NCI-H1930 (cell line): ENCODE measurements at places on chromosomes 12 and 14.

- DNase-seq, result no peak
These were observed 202.7 kb downstream of the FBXL14 start for GRCh38 chr12:1391722-1392121.

- DNase-seq, result no peak
These were observed 10.9 kb downstream of the HDAC7 start for GRCh38 chr12:47808574-47809365.

DNA sequence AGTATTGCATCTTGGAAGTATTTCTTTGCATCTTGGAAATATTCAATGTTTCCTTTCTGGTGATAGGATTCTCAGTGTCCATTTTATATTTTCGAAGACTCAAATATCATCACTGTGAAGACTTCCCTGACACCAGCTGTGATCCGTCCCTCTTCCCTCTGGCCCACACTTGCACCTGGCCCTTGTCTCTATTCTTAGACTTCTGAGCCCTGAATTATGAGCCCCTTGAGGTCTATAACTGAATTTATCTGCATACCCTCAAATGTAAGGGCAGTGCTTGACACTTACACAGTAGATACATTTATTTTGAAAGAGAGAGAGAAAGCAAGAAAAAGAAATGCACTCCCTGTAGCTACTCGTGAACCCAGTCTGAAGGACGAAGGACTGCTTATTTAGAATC, 376.7 kb downstream of the ZFP36L1 start:
- DNase-seq, result no peak

GRCh38 chr12:121576851-121577391, 3.9 kb downstream of the KDM2B start:
- no peak for DNase-seq

- no peak for DNase-seq
These were observed 19.3 kb downstream of the SLC6A13 start for GRCh38 chr12:243381-243780.

DNA sequence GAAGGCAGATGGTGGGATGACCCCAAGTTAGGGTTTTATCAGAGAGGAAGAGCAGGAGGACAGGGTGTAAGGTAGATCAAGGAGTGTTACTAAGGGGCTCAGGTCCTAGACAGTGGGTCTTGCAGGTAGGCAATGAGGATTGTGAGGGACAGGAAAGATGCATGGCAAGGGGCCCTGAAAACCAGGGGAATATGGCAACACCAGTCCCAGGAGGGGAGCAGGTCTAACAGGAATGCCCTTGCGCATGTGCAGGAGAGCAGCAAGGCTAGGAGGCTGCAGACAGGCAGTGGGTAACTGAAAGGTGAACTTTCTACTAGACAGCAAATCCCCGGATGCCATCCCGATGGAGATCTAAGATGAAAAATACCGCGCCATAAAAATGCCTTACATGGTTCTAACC, 211.3 kb downstream of the ALG10 start:
- no peak for DNase-seq

DNA sequence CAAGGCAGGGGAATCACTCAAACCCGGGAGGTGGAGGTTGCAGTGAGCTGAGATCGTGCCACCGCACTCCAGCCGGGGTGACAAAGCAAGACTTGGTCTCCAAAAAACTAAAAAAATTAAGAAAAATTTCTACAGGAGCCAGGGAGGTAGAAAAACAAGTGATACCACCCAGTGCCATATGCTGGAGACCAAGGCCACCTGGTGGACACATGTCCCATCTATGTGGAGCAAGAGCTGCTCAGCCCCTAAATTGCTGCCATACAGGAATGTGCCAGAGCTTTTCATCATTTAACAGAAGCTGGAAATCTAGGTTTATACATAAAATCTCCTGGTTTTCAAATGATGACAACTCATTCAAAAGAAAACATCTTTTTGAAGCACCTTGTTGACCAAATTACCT, 61.4 kb upstream of the ELK3 start:
- no peak for DNase-seq

DNA sequence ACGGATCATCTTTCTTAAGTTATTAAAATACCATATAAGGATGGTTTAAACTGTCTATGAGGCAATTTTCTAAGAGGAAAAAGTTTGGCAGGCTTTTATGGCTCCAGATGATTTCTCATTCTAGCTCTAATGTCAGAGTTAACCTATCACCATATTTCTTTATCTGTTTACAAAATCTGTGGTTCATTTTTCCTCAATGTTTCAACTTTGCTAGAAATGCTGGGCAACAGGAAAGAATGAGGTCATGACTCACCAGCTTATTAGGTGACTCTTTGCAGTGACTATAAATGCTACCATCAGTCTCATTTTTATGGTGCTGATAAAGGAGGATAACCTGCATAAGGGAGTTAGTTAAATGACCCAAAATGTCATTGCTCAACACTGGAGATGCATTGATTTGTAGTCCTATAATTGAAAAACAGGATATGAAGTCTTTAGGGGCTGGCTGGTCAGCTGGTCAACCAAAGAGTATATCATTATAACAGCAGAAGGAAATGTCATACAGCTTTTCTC, 45.3 kb upstream of the RAP1B start:
- no peak for DNase-seq
